Stimulated activated CD8-positive, alpha-beta memory T cell treated with anti-CD3 and anti-CD28 coated beads, Interleukin-4, amount 100 ng/mL, for 24 hours (primary cell): ENCODE measurements at places on chromosomes 7 and 10.

DNA sequence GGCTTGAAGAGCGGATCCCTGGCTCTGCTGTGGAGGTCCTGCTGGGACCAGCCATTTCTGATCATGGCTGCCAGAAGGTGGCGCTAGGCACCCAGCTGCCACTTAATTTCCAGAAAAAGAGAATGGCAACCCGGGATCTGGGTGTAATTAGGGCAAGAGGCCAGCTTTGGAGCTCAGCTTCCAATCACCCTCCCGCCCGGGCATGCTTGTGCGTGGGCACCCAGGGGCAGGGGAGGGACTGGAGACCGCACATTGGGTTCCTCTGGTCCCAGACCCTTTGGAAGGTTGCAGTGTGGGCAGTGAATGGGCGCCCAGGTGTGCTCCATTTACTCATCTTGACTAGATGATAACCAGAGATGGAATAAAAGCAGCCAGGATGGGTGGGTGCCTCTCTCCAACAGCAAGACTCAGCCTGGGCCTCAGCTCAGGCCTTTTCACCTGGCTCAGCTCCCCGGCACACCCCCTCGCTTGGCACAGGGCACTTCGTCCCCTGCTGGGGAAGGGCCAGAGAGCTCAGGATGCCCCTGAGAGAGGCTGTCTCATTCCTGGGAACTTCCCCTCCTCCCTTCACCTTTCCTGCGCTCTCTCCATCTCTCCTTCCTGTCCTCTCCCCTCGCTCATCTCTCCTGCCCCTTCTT lies 14.7 kb downstream of the FAM241B start:
- DNase-seq, result no peak

- no peak for DNase-seq
Measured at GRCh38 chr10:117933036-117933435, 113.7 kb downstream of the RAB11FIP2 start.

DNA sequence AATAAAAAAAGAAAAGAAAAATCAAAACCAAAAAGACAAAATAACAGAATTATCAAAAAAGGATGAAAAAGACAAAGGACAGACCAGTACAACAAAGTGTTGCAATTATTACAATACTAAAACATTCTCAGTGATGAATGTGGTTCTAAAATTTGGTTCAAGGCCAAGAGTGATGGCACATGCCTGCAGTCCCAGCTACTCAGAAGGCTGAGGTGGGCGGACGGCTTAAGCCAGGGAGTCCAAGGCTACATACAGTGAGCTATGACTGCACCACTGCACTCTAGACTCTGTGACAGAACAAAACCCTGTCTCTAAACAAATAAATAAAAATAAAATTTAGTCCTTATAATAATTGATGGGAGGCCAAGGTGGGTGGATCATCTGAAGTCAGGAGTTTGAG lies 14.5 kb downstream of the BAZ1B start:
- DNase-seq, result no peak

GRCh38 chr10:128263891-128264688 lies 137.9 kb upstream of the MKI67 start:
- peak; percentile 26 for DNase-seq

- no peak for DNase-seq
Measured at GRCh38 chr7:101172854-101173751, 7.0 kb downstream of the NAT16 start.

GRCh38 chr7:27277628-27278027 lies 35.0 kb downstream of the EVX1 start:
- DNase-seq, result no peak

DNA sequence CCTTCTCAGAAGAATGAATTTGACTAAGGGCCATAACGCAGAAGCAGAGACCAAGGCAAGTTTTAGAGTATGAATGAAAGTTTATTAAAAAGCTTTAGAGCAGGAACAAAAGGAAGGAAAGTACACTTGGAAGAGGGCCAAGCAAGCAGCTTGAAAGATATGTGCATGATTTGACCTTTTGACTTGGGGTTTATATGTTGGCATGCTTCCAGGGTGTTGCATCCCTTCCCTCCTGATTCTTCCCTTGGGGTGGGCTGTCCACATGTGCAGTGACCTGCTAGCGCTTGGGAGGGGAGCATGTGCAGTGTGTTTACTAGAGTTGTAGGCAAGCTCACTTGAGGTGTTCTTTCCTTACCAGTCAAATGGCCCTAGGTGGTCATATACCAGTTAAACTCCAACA lies 37.9 kb upstream of the LRRN3 start:
- no peak for DNase-seq

- no peak for DNase-seq
Measured at GRCh38 chr7:30760514-30761213, 8.7 kb downstream of the INMT start.

GRCh38 chr7:135808206-135808605 lies 59.6 kb upstream of the FAM180A start:
- no peak for DNase-seq

- no peak for DNase-seq
Measured at GRCh38 chr7:43785420-43785819, 26.9 kb downstream of the BLVRA start.

- no peak for DNase-seq
Measured at GRCh38 chr10:34599026-34599795, 215.9 kb downstream of the PARD3 start.

DNA sequence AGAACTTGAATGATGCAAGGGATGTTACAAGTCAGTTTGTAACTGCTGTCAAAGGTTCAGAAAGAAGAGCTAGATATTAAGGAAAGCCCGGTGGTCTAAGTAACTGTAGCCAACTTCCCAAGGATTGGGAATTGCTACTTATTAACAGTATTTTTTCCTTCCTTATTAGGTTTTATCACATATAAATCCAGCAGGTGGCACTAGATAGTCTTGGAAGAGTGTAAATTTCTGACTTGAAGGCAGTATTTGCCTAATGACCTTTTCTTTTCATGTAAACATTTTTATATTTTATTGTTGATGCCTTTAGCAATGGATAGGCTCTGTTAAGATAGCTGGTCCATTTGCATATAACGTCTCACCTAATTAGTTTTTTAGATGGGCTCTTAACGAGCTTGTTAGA lies 51.2 kb downstream of the ANLN start:
- no peak for DNase-seq

DNA sequence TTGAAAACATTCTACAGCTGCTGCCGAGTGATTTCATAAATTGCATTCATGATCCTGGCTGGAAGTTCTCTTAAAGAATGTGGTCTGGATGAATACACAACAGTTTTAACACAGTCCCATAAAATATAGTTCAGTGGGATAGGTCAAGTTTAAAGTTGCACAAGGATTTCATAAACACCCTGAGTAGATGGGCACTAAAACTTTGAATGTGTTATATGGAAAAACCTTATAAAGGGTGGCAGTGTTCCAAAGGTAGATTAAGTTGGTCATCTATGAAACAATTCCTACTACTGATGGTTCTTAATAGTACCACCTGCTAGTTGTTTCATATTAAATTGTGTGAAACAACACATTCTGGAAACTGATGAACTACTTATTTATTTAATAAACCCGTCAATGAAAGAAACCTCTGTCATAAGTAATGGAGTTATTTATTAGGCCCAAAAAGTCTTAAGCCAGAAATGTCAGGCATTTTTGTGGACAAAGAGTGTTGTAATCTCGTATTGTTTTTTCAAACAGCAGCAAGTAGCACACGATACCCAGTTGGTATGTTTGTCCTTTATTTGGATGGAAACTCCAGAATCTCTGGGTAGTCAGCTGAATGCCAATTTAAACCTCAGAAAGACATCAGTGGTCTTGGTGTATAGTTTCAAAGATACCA lies 14.3 kb upstream of the RPA3 start:
- DNase-seq, result no peak

DNA sequence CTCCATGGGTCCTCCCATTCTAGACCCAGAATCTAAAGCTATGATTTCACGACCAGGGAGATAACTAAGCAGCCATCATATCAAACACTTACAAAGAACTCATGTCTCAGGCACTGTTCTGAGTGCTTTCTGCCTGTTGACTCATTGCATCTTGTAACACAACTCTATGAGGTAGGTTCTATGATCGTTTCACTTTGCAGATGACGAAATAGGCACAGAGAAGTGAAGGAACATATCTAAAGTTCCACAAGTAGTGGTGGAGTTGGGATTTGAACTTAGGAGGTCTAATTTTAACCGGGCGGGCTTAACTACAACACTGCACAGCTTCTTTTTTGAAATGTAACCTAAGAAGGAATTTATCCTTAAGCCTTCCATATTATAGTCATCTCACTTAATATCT lies 2.9 kb downstream of the RBP4 start:
- no peak for DNase-seq

DNA sequence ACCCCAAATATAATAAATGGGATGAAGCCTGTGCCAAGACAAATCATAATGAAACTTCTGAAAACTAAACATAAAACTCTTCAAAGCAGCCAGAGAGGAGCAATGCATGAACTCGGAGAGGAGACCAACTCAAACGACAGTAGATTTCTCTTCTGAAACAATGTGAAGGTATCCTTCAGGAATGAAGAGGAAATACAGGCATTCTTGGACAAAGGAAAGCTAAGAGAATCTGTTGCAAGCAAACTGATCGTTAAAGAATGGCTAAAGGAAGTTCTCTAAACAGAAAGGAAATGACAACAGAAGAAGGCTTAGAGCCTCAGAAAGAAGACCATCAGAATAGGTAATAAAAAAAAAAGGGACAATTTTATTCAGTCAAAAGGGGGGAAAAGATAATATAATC lies 6.6 kb downstream of the GNA12 start:
- no peak for DNase-seq

DNA sequence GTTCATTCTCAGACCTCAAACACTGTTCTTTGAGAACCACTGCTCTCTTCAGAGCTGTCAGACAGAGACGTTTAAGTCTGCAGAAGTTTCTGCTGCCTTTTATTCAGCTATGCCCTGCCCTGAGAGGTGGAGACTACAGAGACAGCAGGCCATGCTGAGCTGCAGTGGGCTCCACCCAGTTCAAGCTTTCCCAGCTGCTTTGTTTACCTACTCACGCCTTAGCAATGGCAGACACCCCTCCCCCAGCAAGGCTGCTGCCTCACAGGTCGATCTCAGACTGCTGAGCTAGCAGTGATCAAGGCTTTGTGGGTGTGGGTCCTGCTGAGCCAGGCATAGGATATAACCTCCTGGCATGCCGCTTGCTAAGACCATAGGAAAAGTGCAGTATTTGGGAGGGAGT lies 80.5 kb upstream of the CYP2C9 start:
- no peak for DNase-seq

DNA sequence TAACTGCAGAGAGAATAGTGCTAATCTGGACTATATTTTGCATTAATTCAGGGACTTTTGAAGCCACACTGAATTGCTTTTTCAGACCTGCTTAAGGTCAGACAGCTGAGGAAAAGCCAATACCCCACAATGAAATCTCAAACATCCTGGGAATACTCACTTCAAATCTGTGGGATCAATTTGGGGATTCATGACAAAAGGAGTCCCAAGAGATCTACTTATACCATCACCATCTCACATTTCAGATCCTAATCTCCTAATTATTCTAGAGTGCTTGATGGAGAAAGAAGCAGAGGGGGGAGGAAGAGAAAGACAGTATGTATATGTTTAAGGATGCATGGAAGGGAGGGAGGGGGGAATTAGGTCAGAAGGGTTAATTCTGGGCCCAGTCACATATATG lies 202.2 kb downstream of the CACNA2D1 start:
- DNase-seq, result no peak

GRCh38 chr10:30862486-30862885 lies 169.2 kb downstream of the ZNF438 start:
- DNase-seq, result no peak

GRCh38 chr10:35712486-35712885 lies 70.4 kb upstream of the FZD8 start:
- no peak for DNase-seq

- DNase-seq, result peak; percentile 4
Measured at GRCh38 chr7:30974605-30975255, 11.0 kb downstream of the GHRHR start.

DNA sequence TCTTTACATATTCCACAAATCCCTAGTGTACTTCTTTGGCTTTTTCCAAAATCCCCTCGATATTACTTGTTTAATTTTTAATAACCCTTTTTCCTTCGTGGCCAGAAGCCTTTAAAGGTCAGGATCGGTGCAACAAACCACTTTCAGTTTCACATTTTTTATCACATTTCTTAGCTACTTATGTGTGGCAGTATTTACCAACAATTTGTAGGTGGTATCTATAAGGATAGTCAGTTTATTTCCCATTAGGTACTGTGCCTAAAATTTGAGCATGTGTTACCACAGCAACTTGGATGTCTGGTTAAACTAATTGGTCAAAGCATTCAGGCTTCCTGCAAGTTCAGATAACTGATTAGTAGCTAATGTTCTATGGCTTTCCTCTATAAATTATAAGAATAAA lies 104.9 kb downstream of the CDK14 start:
- DNase-seq, result no peak

- no peak for DNase-seq
Measured at GRCh38 chr10:16852624-16853023, 35.4 kb upstream of the RSU1 start.

DNA sequence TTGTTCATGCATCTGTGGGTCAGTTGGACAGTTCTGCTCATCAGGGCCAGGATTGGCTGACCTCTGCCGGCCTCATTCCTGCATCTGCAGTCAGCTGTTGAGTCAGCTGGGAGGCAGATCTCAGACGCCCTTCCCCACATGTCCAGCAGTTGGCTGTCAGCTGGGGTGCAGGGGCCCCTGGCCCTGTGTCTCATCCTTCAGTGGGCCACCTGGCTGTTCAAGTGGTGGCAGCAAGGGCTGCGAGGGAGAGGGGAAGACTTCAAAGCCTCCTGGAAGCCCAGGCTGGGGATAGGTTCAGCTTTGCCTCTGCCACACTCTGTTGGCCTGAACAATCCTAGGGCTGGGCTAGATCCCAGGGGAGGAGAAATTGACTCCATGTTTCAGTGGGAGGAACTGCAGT lies 33.2 kb downstream of the TACR2 start:
- DNase-seq, result no peak

- no peak for DNase-seq
Measured at GRCh38 chr10:120493411-120494312, 36.6 kb downstream of the PLPP4 start.

DNA sequence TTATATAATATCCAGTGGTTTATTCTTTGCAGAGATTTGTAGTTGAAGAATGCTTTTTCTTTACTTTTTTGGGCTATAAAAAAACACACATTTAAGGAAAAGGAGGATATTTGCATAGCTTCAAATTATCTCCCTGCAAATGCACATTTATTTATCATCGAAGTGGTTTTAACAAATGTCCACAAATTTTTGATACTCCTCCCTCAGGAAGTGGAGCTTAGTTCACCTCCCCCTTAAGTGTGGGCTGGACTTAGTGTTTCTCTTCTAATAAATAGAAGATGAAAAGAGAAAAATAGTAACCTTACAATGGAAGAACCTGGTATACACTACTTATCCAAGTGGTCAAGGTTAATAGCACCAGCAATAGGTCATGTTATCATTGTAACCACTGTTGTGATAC lies 537.6 kb downstream of the ARL4A start:
- no peak for DNase-seq
